ENCODE measurements at places on chromosomes 6 and 20.

- no peak for DNase-seq
Observed at GRCh38 chr6:143505111-143505510, 6.4 kb downstream of the FUCA2 start.

DNA sequence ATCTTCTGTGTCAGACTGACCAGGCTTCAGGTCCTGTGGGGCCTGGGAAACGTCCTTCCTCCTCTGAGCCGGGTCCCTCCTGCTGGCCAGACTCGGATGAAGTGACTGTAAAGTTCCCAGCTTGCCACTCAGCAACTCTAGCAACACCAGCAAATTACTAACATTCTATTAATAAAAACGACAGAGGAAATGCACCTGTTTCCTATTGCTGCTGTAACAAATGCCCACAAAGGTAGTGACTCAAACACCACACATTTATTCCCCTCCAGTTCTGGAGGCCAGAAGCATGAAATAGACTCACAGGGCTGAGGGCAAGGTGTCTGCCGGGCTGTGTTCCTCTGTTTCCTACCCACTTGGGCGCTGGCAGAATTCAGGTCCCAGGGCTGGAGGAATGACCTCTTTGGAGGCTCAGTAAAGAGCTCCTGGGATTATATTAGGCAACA, 48.8 kb downstream of the CTCFL start:
- no peak for DNase-seq

GRCh38 chr20:11234608-11235007, 560.8 kb upstream of the JAG1 start:
- DNase-seq, result no peak

GRCh38 chr6:143426026-143426425, 24.5 kb downstream of the ADAT2 start:
- no peak for DNase-seq

DNA sequence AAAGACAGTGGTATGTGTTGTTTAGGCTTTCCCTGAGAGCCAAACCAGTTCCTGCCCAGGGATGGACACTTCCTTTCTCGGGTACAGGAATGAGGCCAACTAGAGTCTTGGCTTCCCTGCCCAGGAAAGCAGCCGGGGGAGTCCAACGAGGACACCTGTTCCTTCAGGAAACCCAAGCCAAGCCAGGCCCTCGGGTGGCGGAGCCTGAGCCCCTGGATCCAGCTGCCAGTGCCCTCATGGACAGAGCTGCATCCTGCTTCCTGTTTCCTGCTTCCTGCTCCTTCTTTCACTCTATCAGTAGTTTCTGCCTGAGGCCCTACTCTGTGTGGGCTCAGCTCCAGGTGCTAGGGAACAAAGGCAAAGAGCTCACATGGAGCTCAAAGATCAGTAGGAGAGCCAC, 7.9 kb upstream of the SIRPA start:
- no peak for DNase-seq

- no peak for DNase-seq
Observed at GRCh38 chr6:82362144-82362543, 1.5 kb upstream of the TPBG start.

- DNase-seq, result no peak
Observed at GRCh38 chr20:34772437-34772836, 53.0 kb downstream of the NCOA6 start.

- DNase-seq, result no peak
Observed at GRCh38 chr6:129679275-129679674, 30.7 kb downstream of the ARHGAP18 start.

DNA sequence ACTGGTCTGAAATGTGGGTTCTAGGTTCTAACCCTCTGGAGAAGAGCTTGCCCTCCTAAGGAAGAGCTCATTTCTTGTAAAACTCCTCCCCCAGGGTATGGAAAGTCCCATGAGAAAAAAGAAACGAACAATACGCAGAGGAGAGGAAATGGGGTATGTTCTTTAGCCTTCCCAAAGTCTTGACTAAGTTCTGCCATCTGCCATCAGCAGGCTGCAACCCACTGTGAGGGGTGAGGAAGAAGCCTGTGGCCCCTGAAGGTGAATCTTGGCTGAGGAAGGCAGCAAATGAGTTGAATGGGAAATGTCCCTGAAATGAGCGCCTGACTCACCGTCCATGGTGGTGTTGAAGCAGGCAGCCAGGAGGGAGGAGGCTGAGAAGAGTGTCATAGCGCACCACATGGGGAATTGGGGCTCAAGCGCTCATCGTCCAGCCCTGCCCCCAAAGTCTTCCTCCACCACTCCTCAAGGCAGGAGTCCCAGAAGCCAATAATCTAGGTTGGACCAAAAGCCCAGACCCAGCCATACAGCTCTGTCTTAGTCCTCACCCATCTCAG, 10.4 kb upstream of the MATN4 start:
- no peak for DNase-seq

DNA sequence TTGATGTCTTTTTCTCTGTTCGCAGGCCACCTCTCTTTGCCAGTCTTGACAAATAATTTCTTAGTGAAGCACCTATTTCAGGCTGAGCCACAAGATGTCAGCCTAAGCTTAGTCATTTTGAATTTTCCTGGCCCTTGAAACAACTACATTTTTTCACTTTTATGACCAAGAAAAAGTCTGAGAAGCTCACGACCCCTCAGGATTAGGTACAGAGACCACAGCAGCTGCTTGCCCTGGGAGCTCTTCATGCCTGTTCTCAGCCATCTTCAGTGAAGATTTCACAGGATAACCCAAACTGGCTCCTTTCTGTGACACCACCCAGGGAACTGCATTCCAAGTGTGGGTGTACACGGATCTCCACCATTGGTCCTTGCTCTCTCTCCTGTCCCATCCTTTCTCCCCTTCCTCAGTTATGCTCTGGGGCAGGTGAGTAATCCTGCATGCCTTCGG, 38.4 kb upstream of the SPTLC3 start:
- no peak for DNase-seq

DNA sequence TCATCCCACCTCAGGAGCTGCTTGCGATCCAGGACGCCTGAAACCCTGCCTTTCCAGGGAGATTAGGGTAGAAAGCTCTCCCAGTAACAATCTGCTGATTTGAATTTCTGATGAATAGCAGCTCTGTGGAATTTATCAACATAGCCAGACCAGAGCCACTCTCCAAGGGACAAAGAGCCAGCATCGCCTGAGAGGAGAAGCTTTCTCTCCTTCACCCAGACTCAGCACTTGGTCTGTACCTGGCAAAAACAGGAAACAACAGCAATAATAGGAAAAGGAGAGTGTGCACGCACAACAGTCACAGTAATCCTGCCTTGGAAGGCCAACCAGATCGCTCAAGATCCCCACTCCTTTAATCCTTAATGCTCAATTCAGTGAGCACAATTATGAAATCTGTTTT, 22.3 kb upstream of the ROS1 start:
- no peak for DNase-seq

- DNase-seq, result peak; percentile 49
Observed at GRCh38 chr6:32192608-32193039, at the start of gene GPSM3. Gene GPSM3 (minus strand): TSS chr6:32192643. CDS start chr6:32192513, 130 bp downstream.

DNA sequence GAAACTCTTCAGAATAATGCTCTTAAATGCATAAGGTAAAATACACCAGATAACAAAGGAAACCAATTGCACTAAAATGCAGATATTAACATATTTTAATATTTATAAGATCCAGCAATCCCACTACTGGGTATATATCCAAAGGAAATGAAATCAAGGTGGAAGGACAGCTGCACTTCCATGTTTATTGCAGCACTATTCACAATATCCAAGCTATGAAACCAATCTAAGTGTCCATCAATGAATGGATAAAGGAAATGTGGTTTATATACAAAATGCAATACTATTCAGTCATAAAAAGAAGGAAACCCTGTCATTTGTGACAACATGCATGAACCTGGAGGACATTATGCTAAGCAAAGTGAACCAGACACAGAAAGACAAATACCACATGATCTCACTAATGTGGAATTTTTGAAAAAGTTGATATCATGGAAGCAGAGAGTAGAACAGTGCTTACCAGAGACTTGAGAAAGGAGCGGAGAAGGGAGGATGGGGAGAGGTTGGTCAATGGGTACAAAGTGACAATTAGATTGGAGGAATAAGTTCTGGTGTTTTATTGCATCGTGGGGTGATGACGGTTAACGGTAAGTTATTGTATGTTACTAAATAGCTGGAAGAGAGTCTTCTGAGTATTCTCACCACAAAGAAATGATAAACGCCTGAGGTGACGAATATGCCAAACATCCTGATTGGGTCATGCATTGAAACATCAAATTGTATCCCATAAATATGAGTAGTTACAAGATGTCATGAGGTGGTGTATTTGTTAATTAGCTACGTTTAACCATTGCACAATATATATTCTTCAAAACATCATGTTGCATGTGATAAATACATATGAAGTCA, 37.9 kb upstream of the RNF24 start:
- DNase-seq, result no peak

- DNase-seq, result no peak
Observed at GRCh38 chr6:168913866-168914469, 339.7 kb downstream of the THBS2 start.

DNA sequence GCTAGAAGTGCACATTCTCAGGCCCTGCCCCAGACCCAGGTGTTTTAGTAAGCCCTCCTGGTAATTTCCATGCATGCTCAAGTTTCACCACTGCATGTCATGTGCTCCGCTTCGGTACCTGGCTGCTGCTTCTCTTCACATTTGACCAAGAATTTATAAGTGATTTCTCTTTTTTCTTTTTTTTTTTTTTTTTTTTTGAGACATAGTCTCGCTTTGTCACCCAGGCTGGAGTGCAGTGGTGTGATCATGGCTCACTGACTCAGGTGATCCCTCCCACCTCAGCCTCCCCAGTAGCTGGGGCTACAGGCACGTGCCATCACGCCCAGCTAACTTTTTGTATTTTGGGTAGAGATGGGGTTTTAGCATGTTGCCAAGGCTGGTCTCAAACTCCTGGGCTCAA, 16.0 kb downstream of the TM9SF4 start:
- no peak for DNase-seq

GRCh38 chr6:85484948-85485347, 35.1 kb downstream of the NT5E start:
- DNase-seq, result no peak

GRCh38 chr20:12180107-12180661, 262.5 kb downstream of the BTBD3 start:
- no peak for DNase-seq

DNA sequence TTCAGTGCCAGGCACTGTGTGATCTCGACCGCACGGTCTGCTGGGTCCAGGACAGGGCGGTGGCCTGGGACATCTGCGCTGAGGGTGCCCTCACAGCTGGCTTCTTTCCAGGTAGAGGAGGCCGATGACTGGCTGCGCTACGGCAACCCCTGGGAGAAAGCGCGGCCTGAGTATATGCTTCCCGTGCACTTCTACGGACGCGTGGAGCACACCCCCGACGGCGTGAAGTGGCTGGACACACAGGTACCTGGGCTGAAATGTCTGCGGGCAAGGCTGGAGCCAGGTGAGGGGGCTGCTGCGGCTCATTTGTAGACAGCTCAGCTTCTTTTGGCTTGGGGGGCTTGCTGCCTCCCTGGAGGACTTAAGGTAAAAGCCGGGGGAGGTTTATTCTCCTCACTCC, 26.6 kb downstream of the PYGB start:
- no peak for DNase-seq

DNA sequence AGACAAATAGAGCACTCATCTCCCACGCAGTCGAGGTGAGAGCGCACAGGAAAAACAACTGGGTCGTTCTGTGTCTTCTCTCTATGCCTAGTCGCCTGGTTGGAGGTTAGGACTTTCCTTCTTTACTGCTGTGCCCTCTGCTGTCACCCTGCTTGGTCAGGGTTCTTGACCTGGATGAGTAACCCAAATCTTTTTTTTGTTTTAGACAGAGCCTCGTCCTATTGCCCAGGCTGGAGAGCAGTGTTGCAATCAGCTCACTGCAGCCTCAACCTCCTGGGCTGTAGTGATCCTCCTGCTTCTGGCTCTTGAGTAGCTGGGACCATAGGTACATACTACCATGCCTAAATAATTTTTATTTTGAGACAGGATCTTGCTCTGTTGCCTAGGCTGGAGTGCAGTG, 24.5 kb downstream of the PRPF6 start:
- DNase-seq, result no peak

DNA sequence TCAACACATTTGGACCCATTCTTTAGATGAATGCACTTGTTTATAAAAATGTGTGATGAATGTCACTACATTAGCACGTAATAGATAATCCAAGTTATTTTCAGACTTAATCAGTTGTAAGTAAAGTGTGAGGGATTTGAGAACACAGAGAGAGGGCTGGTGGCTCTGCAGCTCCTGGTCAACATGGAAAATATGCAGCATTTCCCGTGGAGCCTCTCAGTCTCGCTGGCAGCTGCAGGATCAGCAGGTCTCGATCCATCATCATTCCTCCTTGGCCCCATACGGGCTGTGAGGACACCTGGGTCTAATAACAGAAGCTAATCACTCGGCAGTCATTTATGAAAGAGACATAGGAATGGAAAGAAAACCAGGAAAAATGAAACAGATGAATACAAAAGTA, 390.2 kb downstream of the PRKN start:
- no peak for DNase-seq

DNA sequence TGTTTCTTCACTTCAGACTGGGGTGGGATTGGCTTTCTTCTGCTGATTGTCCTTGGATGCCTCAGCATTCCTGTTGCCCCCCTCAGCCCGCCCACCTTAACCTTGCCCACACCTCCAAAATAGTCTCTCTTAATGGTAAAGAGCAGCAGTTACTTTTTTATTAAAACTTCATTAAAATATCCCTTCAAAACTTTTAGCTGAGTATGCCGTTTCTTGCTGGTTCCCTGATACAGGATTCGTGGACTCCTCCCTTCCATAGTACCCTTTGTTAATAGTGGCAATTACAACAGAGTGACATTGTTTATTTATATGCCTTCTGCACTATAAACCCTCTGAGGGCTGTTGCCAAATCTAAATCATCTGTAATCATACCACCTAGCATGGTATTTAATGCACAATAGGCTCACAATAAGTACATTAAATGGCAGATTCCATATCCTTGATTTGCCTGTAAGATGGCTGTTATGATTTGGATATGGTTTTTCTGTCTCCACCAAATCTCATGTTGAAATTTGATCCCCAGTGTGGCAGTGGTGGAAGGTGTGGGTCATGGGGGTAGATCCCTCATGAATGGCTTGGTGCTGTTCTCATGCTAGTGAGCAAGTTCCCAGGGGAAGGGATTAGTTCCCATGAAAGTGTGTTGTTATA, 3.5 kb upstream of the MOCS1 start:
- no peak for DNase-seq

DNA sequence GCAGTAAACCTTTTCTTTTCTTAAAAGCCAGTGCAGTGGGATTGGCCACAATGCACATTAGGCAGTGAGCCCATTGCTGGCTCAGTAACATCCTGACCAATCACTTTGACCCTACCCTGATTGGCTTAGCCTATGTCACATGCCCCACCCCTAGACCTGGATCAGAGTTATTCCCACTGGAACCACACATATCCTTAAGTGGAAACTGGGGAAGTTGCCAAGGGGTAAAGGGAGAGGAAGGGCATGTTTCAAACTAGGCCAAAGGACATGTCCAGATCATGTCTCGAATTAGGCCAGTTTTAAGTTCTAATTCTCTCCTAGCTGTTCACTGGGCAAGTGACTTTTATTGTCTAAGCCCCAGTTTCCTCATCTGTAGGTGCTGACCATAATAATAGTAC, 69.3 kb downstream of the LY86 start:
- no peak for DNase-seq

DNA sequence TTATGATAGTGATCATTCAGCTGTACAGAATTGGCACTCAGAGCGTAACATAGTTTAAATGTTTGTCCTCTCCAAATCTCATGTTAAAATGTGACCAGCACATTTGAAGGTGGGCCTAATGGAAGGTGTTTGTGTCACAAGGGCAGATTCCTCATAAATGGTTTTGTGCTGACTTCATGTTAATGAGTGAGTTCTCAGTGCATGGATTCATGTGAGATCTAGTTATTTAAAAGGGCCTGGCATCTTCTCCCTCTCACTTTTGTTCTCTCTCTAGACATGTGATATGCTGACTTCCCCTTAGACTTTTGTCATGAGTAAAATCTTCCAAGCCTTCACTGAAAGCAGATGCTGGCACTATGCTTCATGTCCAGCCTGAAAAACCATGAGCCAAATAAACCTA, 452.4 kb upstream of the PTCHD4 start:
- no peak for DNase-seq

All from effector memory CD4-positive, alpha-beta T cell (primary cell).